ENCODE measurements at places on chromosomes 1 and 21. TPM values are rescaled to one million over a fixed set of nuclear protein-coding genes. Genes with fewer than 3 reads are reported as not detected.

GRCh38 chr1:38085666-38086330, 39.2 kb upstream of the POU3F1 start:
- no peak overlapping the region for H3K27ac ChIP-seq
- H3K4me3 ChIP-seq: no peak overlapping the region

GRCh38 chr1:183219616-183220009, 33.5 kb downstream of the LAMC2 start:
- no peaks in the 10 kb centered on the region for H3K27me3 ChIP-seq
- no peak for DNase-seq
- no peaks in the 10 kb centered on the region for H3K36me3 ChIP-seq
- H3K4me3 ChIP-seq: no peak overlapping the region
- H3K27ac ChIP-seq: no peak overlapping the region
- peaks cover 16% of the 10 kb centered on the region for H3K4me1 ChIP-seq

DNA sequence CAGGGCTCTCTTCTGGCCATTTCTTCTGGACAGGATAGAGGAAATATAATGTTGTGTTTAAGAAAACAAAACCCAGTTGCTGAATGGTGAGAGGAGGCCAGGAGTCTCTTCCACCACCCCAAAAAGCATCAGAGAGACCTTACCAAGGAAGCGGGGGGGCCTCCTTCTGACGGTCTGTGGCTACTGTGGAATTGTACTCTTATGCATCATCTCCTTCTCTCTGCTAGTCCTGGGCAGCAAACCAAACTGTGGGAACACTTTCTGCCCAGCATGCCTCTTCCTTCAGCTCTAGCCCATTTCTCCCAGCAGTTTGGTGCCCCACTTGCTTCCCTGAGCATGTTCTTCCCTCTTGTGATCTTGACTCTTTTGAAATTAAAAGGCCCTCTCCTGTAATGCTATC, 157.7 kb downstream of the HHIPL2 start:
- no peaks in the 10 kb centered on the region for H3K36me3 ChIP-seq
- H3K4me3 ChIP-seq: no peak overlapping the region
- H3K27me3 ChIP-seq: no peaks in the 10 kb centered on the region
- no peak for DNase-seq

GRCh38 chr1:87961992-87962391, 633.3 kb downstream of the LMO4 start:
- no peak overlapping the region for H3K27ac ChIP-seq
- no peak overlapping the region for H3K4me3 ChIP-seq
- no peaks in the 10 kb centered on the region for H3K27me3 ChIP-seq
- no peak for DNase-seq
- no peaks in the 10 kb centered on the region for H3K4me1 ChIP-seq

DNA sequence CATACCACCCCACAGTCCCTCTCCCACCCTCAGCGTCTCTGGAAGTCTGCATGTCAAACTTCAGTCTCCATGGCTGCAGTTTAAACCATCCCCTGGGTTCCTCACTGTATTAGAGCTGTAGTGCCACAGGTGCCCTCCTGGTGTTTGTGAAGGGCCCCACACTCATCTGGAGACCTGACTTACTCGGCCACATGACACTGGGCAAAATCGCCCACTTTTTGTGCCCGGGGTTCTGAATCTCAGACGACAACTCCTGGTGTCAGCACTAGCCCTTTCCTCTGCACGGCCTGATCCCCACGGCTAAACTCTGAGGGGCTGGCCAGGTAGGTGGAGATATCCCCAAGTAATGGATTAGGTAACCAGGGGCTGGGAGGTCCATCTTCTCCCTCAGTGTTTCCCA, 6.5 kb downstream of the INKA2 start:
- H3K27ac ChIP-seq: peak overlapping the region; percentile 78
- DNase-seq: no peak
- H3K36me3 ChIP-seq: no peaks in the 10 kb centered on the region
- peaks cover 21% of the 10 kb centered on the region for H3K4me1 ChIP-seq
- no peaks in the 10 kb centered on the region for H3K27me3 ChIP-seq

DNA sequence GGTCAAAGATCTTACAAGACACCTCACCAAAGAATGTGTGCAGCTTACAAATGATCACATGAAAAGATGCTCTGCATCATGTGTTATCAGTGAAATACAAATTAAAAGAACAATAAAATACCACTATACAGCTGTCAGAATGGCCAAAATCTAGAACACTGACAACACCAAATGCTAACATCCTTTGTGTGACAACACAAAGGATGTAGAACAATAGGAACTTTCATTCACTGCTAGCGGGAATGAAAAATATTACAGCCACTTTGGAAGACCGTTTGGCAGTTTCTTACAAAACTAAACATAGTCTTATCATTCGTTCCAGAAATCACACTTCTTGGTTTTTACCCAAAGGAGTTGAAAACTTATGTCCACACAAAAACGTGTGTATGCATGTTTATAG, 20.6 kb upstream of the SELP start:
- no peak overlapping the region for H3K27ac ChIP-seq
- no peaks in the 10 kb centered on the region for H3K4me1 ChIP-seq
- no peaks in the 10 kb centered on the region for H3K27me3 ChIP-seq

Gene CCDC185
- not detected for total RNA-seq

Gene CRYAA
- total RNA-seq: not detected

Gene FCRL5
- 0.93 TPM for total RNA-seq

All from upper lobe of right lung (tissue), 1 donor.